Left cardiac atrium (tissue), 4 donors: ENCODE measurements at places on chromosomes 6 and 20. TPM values are rescaled to one million over a fixed set of nuclear protein-coding genes. Genes with fewer than 3 reads are reported as not detected.

Gene BEND6
- total RNA-seq, result 1.2 TPM

Gene ELOVL2
- total RNA-seq, result 2.3 TPM

Gene BPHL
- 13.6 TPM for total RNA-seq

Gene TMEM151B
- not detected for total RNA-seq

Gene C6orf163
- total RNA-seq, result 2.4 TPM

Gene CST3
- 940 TPM for total RNA-seq

Gene XKR7
- not detected for total RNA-seq

Gene ARMC2
- total RNA-seq, result 8.0 TPM

Gene TMEM30A
- total RNA-seq, result 82.8 TPM
